ENCODE measurements at places on chromosomes 7 and 10.

GRCh38 chr7:157016352-157017041 lies 6.0 kb upstream of the MNX1 start:
- DNase-seq, result no peak

DNA sequence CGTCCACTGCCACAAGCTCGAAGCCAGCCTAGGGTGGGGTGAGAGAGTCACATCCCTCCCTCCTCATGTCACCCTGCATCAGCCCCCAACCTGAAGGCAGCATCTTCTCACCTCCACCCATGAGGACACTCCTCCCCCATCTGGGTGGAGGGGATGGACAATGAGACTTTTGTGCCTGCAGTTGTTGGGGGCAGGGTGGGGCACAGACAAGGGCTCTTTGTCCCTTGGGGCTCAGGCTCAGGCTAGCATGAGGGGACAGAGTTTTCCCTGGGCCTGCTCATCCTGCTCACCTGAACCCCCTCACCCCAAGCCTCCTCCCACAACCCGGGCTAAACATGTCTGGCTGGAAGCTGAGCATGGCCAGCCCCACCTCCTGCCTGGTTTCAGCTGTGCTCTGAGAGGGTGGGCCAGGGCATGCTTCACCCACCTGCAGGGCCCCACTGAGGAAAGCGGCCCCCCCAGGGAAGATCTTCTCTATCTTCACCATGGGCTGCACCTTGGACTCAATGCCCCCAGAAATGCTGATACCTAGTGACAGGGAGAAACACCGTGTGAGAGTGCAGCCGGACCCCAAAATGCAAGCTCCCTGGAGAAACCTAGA lies 9.3 kb downstream of the LZTS2 start:
- DNase-seq, result no peak

GRCh38 chr7:17815318-17815717 lies 125.0 kb downstream of the SNX13 start:
- DNase-seq, result no peak

DNA sequence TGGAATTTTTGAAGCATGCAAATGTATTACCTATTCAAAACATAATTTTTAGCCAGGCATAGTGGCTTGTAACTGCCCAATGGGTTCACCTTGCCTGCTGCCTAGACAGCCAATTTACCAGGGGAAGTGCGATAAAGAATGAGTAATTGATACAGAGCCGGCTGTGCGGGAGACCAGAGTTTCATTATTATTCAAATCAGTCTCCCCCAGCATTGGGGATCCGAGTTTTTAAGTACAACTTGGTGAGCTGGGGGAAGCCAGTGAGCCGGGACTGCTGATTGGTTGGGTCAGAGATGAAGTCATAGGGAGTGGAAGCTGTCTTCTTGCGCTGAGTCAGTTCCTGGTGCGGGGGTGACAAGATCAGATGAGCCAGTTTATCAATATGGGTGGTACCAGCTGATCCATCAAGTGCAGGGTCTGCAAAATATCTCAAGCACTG lies 29.1 kb upstream of the NRBF2 start:
- no peak for DNase-seq

DNA sequence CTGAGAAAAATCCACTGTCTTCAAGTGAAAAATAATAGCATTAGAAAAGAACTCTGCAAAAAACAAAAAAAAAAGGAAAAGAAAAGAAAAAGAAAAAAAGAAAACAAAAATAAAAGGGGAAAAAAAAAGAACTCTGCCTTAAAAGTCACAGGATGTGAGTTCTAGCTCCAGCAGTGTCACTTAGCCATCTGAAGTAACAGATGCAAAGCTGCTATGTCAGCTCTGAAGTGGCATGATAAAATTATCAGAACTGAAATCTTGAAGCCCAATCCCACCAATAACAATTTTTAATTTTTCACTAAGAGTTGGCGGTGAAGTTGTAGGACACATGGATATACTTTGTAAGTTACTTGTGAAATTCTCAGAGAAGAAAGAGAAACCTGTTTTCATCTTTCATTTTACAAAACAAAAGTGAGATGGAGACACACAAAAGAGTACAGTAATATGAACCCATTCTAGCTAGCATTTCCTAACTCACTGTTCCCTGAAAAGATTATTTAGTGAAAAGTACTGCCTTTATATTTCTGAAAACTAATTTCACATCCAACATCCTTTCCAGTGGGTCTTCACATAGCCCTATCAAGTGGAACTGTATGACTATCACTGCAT lies 103.5 kb downstream of the ELAPOR2 start:
- DNase-seq, result no peak

- DNase-seq, result no peak
These were observed 830 bp downstream of the TRUB1 start for GRCh38 chr10:114938856-114939193.

DNA sequence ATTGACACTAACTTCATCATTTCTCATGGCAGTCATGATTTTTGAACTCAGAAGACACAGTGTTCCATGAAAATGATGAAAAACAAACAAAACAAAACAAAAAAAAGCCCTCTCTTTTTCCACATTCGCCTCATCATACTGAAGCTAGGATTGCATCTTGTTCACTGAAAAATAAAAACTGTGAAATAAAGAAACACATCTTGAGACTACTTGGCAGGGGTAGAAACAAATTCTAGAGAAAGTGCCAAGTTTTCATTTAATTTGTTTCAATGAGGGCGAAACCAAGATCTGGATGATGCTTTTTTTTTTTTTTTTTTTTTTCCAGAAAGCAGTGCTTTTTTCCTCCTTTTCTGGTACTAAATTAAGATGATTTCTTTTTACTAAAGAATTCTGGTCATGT lies 350.4 kb upstream of the ETV1 start:
- DNase-seq, result no peak

DNA sequence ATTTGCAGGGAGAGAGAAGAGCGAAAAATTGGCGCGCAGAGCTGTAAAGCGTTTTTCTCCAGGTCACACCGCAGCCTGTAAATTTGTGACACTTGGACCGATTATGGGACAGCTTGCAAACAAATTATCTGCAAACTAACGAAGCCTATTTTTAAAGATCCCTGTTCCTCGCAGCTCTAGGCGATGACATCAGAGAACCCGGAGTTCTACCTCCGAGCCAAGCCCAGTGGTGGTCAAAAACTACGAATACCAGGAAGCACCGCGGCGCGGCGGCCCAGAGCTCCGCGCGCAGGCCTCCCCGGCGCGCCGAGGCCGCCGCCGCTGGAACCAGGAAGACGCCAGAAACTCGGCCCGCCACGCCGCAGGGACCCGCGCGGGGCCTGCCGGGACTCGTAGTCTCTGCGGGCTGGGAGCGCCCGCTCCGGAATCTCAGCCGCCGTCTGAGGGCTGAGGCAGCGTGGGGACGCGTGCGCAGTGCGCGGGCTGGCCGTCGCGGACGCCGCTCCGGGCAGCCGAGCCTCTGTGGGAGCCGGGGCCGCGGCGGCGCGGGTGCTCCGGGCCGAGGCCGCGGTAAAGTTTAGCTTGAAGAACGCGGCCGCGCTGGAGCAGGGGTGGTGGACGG lies at the start of gene PLEKHA1:
TSS of gene PLEKHA1 (plus strand) at position 472 of the 622 bp plus-strand sequence. CDS start 18,493 bp downstream, outside the sequence.
- DNase-seq, result peak; percentile 94

DNA sequence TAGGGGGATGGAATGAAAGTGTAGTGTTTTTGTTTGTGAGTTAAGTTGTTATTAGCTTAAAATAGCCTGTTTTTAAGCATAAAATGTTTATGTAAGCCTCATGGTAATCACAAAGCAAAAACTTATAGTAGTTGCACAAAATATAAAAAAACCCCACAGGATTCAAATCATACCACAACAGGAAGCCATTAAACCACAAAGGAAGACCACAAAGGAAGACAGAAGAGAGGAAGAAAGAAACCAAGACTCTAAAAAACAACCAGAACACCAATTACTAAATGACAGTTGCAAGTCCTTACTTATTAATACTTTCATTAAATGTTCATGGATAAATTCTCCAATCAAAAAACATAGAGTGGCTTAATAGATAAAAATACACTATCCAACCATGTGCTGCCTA lies 63.6 kb downstream of the ANKRD7 start:
- DNase-seq, result no peak

DNA sequence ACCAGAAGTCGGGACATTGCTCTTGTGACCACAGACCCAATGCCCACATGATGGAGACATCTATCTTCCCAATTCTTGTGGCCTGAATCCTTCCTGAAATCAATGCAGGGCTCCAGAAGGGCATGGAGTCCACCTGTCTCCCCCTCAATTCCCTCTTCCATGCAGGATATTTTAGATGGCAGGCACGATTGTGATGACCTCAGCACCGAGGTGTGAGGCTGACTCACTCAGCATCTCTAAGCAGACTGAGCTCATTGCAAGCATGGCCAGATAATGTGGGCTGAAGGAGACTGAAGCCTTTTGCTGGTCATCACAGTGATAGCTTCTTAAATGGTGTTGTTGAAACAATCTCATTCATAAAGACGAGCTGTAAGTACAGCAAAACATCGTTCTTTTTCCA lies 374.9 kb upstream of the PODXL start:
- DNase-seq, result no peak

- DNase-seq, result no peak
These were observed 90.9 kb upstream of the TNRC18 start for GRCh38 chr7:5514440-5515035.

DNA sequence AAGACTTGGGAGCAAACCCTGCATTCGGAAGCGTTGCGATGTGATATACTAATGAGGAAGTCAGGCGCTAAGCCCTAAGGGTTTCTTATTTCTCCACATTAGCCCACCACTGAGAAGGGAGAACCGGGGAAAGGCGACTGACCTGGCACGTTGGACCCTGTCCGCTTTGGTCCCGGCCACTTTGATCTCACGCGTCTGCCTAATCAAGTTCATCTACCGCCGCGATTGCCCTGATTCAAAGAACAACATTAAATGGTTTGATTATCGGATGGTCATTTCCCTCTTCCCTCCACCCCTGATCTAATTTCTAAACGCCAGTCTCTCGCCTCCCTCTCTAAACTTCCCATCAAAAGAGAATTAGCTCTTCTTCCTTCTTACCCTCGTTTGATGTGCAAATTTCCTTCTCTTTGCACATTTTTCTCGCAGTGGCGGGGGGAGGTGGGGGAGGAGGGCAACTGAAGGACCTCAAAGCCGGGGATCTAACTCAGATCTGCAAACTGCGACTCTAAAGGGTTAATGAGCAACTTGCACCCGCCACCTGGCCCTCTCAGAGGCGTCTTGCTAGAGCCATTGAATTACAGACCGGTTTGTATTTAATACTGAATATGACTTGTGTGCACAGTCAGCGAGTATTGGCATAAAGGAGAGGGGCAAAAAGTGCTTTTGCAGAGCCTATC lies 687 bp upstream of the DKK1 start:
- no peak for DNase-seq

DNA sequence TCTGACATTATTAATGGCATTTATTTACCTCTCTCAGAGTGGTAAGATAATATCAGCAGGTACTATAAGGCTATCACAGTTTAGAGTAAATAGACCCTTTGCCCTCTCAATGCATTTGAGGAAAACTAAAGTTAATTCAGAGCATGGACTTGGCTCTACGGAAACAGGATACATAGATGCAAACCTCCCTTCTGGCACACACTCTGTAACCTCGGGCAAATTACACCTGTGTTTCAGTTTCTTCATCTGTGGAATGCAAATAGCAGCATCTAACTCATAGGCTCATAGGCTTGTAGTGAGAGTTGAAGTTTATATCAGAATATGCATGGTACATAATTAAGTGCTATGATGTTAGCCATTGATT lies 5.6 kb downstream of the RAPGEF5 start:
- DNase-seq, result no peak

Measured in CD4-positive, alpha-beta T cell treated with Interleukin-4 for 1 hour (primary cell).